ENCODE measurements at places on chromosomes 4 and X.

- DNase-seq = no peak
These were observed 358.4 kb downstream of the PPP3CA start for GRCh38 chr4:100988876-100989275.

- no peak for DNase-seq
These were observed 208.4 kb downstream of the GASK1B start for GRCh38 chr4:157964463-157964862.

DNA sequence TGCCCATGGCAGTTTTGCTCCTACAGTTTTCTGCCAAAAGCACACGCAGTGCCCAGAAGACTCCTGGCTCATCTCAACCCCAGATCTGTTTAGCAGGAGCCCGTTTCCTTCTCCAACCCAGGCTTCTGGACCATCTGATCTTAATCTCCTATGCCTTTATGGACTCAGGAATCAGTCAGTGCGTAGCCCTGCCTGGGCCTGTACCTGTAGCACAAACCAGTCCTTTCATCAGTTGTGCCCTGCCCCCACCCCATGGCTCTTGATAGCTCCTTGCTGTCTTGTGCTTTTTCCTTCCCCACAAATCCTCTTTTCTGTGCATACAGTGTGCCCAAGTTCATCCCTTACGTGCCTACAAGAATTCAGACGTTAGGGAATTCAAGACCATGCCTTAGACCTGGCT is 1.5 kb downstream of the ZNF718 start:
- no peak for DNase-seq

DNA sequence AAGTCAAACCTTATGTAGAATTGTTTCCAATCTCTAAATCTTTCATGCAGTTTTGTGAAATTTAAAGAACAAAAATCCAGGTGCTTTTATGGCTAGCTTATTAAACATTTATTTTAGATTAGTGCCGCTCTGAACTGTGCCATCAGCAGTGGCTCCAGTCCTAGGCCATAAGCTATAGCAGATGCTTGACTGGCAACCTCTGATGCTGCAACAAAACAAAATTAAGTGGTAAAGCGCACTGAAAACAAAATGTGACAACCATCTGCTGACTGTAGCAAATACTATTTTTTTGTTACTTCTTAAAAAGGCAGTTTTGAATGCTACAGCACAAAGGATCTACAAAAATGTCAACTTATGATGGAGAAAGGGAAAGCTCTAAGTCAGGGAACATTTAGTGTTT is 237.4 kb downstream of the DCLK2 start:
- no peak for DNase-seq
